Activated naive CD4-positive, alpha-beta T cell (primary cell): ENCODE measurements at places on chromosomes 4 and X.

GRCh38 chrX:44012484-44013096, 39.4 kb upstream of the NDP start:
- DNase-seq, result no peak

DNA sequence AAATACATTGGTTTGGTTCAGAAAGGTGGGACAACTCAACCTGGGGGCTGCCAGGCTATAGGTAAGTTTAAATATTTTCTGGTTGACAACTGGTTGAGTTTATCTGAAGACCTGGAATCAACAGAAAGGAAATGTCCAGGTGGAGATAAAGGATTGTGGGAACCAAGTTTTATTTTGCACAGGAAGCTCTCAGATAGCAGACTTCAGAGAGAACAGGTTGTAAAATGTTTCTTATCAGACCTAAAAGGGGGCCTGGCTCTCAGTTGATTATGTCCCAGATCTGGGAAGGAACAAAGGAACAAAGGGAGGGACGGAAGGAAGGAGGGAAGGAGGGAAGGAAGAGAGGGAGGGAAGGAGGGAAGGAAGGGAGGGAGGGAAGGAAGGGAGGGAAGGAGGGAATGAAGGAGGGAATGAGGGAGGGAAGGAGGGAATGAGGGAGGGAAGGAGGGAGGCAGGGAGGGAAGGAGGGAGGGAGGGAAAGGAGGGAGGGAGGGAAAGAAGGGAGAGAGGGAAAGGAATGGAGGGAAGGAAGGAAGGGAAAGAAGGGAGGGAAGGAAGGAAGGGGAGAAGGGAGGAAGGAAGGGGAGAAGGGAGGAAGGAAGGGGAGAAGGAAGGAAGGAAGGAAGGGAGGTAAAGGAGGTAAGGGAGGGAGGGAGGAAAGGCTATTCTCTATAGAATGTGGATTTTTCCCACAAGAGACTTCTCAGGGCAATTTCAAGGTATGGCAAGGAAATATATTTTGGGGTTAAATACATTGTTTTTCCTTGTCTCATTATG, 186.7 kb downstream of the DHRSX start:
- no peak for DNase-seq

DNA sequence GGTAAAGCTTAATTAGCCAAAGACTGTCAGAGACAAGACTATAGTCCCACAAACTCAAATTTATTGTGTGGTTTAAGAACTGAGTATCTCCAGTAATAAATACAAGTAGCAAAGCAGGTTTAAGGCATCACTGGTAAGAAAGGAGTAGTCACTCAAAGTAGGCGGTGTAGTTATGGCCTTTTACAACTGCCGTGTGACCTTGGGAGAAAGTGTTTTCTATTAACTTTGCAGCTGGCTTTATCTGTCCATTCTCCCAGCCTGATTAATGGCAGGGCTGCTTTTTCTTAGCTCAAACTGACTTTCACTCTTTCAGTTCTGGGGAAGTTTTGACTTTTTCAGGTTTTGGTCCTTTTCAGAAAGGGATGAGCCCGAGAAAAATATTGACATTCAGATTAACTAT, 7.4 kb upstream of the PAK3 start:
- no peak for DNase-seq

- no peak for DNase-seq
Measured at GRCh38 chr4:48153791-48154550, 19.9 kb upstream of the TXK start.
